Activated CD4-positive, alpha-beta T cell treated with anti-CD3 and anti-CD28 coated beads for 36 hours (primary cell): ENCODE measurements at places on chromosomes 13 and 19. TPM values are rescaled to one million over a fixed set of nuclear protein-coding genes. Genes with fewer than 3 reads are reported as not detected.

FOXA3 gene
- 0.40 TPM for total RNA-seq

SIAH3 gene
- 0.19 TPM for total RNA-seq

SIGLEC14 gene
- total RNA-seq, result not detected

ZNF730 gene
- 2.1 TPM for total RNA-seq

HS6ST3 gene
- not detected for total RNA-seq
